ENCODE measurements at places on chromosomes 5 and 9. TPM values are rescaled to one million over a fixed set of nuclear protein-coding genes. Genes with fewer than 3 reads are reported as not detected.

DNA sequence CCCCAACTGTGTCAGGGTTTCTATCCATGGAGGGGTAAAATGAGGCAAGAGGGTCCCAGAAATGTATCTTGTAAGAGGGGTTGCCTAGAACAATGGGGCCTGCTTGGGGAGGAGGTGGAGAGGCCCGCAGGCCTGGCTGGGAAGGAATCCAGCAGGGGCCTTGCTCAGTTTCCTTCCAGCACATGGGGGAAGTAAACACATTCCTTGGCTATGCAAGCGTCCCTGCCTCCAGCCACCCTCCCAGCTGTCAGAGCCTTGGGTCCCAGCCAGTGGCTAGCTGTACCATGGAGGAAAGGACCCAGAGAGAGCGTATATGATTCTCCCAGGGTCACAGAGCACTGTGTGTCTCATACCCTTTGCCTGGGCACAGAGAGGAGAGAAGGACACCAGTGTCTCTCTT is 71.1 kb upstream of the IL17B start:
- peak; percentile 86 for DNase-seq

- no peak for DNase-seq
Measured at GRCh38 chr9:85359161-85359560, 382.6 kb downstream of the AGTPBP1 start.

ZNF608 gene
- 4.3 TPM for polyA plus RNA-seq

DNA sequence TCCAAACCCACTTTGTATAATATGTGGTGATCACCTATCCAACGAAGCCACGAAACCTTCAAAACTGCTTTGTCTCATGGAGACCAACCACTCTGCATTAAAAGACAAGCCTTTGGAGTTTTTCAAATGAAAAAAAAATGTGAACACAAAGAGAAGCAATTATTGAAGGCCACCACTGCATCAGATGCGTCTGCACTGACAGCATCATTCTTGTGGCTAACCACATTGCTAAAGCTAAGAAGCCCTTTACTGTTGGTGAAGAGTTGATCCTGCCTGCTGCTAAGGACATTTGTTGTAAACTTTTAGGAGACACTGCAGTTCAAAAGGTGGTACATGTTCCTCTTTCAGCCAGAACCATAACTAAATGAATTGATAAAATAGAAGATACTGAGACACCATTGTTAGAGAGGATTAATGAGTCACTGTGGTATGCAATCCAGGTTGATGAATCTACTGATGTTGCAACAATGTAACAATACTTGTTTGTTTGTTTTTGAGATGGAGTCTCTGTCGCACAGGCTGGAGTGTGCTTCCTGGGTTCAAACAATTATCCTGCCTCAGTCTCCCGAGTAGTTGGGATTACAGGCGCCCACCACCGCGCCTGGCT is 45.4 kb downstream of the TAF11L14 start:
- DNase-seq: no peak

DNA sequence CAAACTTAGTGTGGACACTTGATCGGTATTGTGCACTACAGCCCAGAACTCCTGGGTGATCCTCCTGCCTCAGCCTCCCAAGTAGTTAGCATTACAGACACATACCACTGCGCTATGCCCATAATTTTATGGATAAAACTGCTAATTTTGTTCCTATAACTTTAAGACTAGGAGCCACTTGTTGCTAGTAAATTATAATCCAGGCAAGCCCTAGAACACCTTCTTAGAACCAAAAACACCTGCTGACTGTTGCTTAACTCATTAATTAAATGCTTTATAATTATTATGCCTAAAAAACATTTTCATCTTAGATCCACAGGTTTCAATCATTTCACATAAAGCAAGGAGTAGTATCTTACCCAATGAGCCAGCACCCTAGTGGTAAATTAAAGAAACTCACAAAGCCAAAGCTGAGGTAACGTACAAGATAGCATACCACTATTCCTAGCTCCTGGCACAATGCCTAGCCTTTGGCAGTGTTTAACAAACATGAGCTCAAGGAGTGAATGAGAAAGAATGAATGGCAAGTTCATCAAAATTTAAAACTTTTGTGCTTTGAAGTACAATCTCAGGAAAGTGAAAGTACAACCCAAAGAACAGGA is 5.4 kb downstream of the MRPS27 start:
- DNase-seq: no peak

GCNT1 gene
- polyA plus RNA-seq: 2.6 TPM

DNA sequence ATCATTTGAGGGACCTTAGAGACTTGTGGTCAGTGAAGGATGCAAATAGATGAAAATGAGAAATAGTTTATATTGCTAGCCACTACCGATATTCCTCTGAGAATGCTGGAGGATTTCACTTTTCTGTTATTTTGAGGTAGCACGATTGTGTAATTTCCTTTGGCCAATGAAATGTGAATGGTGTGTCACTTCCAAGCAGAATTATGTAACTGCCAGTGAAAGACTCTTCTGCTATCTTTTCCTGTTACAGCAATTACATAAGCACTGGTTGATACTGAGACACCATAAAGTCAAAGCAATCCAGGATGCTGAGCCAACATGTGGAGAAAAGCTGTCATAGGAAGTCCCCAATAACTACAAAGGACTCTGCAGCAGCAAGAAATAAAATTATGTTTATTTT is 3.6 kb upstream of the PCDHA2 start:
- no peak for DNase-seq

OR1Q1 gene
- not detected for polyA plus RNA-seq

FBP2 gene
- polyA plus RNA-seq: not detected

DNA sequence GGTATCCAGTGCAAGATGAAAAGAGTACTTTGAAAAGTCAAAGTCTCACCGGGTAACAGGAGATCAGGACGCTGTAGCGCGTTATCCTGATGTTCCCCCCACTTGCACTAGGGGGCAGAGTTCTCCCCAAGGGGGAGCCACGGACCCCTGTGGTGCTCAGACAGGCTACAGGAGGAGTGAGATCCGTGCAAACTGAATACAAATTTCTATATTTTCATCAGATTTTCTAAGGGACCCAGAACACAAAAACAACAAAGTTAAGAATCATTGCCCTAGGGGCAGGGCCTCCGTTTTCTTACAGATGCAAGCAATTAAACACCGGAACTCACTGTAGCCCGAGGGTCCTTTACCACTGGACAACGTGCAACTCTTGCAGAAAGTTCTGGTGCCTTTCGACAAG is 2.0 kb downstream of the MYO10 start:
- no peak for DNase-seq

DNA sequence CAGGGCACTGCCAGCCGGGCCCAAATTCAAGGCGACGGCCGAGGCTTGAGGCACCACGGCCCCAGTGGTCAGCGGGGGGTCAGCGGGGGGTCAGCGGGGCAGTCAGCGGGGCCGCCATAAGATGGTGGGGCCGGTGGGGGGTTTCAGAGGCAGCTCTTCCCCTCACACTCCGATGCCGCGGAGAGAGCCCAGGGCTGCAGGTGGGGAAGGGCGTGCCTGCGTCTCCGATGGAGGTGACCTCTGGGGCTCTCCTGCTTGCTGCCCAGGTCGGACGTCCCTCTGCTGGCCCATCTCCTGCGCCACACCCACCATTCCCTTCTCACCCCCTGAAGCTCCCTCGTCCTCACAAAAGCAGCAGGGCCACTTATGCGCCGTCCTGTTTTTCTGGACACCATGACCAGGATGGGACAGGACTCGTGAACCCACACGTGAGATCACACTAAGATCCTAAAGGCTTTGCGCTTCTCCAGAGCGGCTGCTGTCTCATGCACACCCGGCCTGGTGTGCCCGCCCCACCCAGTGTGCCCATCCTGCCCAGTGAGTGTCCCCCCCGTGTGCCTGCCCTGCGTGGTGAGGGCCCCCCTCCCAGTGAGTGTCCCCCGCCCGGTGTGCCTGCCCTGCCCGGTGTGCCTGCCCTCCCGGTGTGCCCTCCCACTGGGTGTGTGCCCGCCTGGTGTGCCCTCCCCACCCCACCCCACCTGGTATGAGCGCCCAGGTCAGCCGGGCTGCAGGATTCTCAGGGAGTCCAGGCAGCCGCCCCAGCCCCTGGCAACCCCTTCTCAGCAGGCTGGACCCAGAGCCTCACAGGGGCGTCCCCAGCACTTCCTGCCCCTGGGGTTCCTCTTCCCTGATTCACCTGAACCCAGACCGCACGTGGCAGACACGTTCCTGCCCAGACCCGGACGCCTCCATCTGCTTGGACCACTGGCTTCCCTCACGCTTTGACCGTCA is 48.7 kb upstream of the NKD2 start:
- DNase-seq: peak; percentile 50

GPR107 gene
- 26.9 TPM for polyA plus RNA-seq

All from aorta (tissue), 5 donors.